Suppressor macrophage treated with lipopolysaccharide for 4 hours (primary cell): ENCODE measurements at places on chromosomes 7 and 10.

GRCh38 chr7:80307227-80307856 is 172.7 kb downstream of the GNAI1 start:
- no peak for DNase-seq

GRCh38 chr7:25812086-25812850 is 339.7 kb upstream of the NFE2L3 start:
- DNase-seq = no peak

- DNase-seq = no peak
Measured at GRCh38 chr10:17290226-17290625, 62.2 kb downstream of the VIM start.

GRCh38 chr10:109386101-109386500 is 537.2 kb downstream of the XPNPEP1 start:
- no peak for DNase-seq
